ENCODE measurements at places on chromosomes 5 and 9.
A peak's percentile ranks its signal among the peaks of the same experiment; 100 is the strongest.

- DNase-seq, result no peak
These were observed 250.9 kb downstream of the ADGRV1 start for GRCh38 chr5:90809311-90810056.

DNA sequence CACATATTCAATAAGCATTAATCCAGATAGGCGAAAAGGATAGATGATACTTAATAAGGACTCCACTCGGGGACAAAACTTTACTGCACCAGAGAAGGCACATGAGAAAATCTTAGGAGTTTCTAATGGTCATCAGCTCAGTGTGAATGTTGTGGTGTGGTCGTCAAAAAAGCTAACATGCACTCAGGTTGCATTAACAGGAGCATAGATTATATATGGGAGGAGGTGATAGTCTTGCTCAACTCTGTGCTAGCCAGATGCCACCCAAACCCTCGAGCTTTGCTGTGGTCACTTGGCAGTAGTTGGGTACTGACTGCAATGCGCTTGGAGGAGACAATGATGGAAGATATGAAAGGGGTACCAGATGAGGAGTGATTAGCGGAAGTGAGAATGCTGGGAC lies 8.6 kb upstream of the COL27A1 start:
- DNase-seq, result no peak

GRCh38 chr9:81669866-81670265 lies 19.5 kb downstream of the TLE1 start:
- DNase-seq, result no peak

DNA sequence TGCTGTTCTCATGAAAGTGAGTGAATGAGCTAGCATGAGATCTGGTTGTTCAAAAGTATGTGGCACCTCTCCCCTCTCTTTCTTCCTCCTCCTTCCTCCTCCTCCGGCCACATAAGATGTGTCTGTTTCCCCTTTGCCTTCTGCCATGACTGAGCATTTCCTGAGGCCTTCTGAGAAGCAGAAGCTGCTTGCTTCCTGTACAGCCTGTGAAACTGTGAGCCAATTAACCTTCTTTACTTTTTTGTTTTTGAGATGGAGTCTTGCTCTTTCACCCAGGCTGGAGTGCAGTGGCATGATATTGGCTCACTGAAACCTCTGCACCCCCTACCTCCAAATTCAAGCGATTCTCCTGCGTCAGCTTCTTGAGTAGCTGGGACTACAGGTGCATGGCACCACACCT lies 6.1 kb downstream of the S100Z start:
- no peak for DNase-seq

GRCh38 chr9:123743737-123744136 lies 186.2 kb downstream of the DENND1A start:
- DNase-seq, result no peak

- DNase-seq, result no peak
These were observed 2.1 kb downstream of the TLN1 start for GRCh38 chr9:35729700-35730485.

GRCh38 chr5:38766151-38766550 lies 79.7 kb upstream of the OSMR start:
- no peak for DNase-seq

GRCh38 chr9:69585571-69585970 lies 86.6 kb downstream of the APBA1 start:
- no peak for DNase-seq

GRCh38 chr5:154723740-154724505 lies 31.3 kb upstream of the LARP1 start:
- no peak for DNase-seq

DNA sequence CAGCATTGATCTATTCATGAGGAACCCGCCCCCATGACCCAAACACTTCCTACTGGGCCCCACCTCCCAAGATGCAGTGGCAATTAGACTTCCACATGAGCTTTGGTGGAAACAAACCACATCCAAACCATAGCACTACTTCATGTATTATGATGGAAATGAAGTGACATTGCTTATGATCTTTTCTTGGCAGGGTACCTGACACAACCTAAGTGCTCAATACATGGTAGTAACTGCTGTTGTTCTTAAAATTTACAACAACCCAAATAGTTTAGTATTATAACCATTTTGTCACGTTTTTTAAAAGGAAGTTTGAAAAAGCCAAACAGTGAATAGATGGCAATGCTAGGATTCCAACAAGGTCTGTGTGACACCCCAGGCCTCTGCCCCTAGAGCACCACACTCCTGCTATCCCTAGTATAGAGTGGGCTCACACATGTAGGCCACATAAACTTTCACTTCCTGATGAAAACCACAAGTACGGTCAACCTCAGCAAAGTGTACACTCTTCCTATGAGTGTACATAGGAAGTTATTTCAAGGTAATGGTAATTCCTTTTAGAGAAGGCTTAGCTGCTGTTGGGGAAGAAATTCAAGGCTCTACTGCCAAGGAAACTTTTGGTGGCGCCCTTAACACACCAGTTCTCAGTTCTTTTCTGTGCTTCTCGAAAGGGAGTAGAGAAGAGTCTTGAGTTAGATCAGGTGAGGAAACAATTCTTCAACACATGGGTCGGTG lies 97.6 kb downstream of the ARSB start:
- no peak for DNase-seq

DNA sequence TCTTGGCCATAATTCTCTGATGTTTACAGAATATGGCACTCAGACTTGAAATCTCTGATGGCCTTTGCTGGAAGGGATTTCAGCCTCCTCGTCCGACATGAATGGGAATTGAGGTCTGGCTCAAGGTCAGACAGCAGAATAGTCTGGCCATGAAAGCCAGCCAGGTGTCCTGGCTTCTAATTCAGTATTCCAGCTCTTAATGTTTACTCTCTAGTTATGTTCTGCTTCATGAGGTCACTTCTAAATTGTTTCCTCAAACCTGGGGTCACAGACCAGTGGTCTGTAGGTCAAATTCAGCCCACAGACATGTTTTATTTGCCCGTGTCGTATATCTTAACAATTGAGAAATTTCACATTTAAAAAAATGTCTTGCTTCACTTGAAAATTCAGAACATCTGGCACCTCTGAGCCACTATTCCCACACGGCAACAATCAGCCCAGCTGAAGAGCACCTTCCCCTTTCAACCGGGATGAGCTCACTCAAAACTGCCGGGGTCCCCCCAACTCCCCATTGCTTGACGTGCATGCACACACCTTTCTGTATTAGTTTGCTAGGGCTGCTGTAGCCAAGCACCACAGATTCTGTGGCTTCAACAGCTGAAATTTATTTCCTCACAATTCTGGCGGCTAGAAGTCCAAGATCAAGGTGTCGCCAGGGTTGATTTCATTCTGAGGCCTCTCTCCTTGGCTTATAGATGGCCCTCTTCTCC lies 243.5 kb downstream of the ENC1 start:
- peak; percentile 23 for DNase-seq

DNA sequence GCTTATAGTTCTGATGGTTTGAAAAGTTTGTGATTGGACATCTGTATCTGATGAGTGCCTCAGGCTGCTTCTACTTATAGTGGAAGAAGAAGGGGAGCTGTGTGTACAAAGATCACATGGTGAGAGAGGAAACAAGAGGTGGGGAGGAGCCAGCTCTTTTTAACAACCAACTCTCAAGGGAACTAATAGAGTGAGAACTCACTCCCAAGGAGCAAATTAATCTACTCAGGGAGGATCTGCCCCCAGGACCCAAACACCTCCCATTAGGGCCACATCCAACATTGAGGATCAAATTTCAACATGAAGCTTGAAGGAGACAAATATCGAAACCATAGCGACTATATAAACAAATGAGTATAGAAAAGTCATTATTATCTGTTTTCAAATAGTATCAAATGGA lies 64.7 kb upstream of the PRLR start:
- DNase-seq, result no peak

GRCh38 chr5:151670953-151671636 lies 15.6 kb downstream of the SPARC start:
- DNase-seq, result no peak

- no peak for DNase-seq
These were observed 57.1 kb downstream of the SLC22A5 start for GRCh38 chr5:132426525-132427138.

GRCh38 chr5:79582186-79582585 lies 30.1 kb upstream of the TENT2 start:
- peak; percentile 37 for DNase-seq

GRCh38 chr9:121282277-121283079 lies 14.5 kb downstream of the GSN start:
- DNase-seq, result no peak

GRCh38 chr5:55771175-55771655 lies 33.4 kb downstream of the DDX4 start:
- DNase-seq, result no peak

GRCh38 chr9:93196096-93197055 lies 12.4 kb downstream of the WNK2 start:
- no peak for DNase-seq

DNA sequence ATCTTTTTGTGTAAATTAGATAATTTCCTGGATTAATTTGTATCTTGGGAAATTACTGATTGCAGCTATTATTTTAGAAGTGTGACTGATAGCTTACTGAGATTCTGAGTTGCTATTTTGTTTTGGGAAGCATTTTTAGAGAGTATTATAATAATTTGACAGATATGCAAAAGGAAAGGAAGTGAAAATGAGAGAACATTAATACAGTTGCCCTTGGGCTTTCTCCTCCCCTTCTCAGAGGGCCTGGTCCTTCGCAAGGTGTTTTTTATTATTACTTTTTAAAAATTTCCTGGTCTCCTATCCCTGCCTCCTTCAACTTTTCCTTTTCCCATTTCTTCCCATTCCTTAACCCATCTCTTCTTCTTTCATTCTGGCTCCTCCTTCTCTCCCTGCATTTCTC lies 32.6 kb downstream of the UBAP1 start:
- DNase-seq, result no peak

- no peak for DNase-seq
These were observed 5.5 kb upstream of the LYSMD3 start for GRCh38 chr5:90534922-90535321.

- no peak for DNase-seq
These were observed 4.5 kb upstream of the IL7R start for GRCh38 chr5:35852084-35852734.

- DNase-seq, result no peak
These were observed 24.5 kb downstream of the RETREG1 start for GRCh38 chr5:16592255-16592654.

GRCh38 chr9:18058564-18059442 lies 415.1 kb upstream of the ADAMTSL1 start:
- DNase-seq, result no peak

DNA sequence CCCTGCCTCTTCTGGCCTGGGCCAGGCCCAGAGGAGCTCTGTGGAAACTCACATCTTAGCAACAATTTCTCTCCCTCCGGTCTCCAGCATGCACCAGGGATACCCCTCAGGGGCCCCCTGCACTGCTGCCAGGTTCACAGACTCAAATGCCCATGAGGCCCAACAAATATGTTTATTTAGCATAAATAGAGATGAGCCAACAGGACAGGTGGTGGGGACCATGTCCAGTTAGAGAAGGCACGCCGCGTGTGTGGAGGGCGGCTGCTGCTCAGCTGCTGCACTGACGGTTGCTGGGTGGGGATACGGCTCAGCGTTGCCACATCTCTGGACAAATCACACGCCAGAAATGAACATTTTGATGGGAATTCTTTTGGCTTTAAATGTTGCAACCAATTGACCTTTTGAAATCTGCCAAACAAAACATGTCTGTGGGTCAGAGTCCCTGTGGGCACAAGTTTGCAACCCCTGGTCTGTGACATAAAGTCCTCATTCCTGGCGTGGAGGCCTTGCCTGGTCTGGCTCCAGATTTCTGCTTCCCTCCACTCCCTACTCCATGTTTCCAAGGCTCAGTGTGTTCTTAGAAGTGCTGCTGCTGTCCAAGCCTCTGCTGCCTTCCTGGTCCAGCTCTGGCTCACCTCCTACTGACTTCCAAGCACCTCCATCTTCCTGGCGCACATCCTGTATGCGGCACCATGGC lies 88.9 kb downstream of the AMBP start:
- peak; percentile 64 for DNase-seq

DNA sequence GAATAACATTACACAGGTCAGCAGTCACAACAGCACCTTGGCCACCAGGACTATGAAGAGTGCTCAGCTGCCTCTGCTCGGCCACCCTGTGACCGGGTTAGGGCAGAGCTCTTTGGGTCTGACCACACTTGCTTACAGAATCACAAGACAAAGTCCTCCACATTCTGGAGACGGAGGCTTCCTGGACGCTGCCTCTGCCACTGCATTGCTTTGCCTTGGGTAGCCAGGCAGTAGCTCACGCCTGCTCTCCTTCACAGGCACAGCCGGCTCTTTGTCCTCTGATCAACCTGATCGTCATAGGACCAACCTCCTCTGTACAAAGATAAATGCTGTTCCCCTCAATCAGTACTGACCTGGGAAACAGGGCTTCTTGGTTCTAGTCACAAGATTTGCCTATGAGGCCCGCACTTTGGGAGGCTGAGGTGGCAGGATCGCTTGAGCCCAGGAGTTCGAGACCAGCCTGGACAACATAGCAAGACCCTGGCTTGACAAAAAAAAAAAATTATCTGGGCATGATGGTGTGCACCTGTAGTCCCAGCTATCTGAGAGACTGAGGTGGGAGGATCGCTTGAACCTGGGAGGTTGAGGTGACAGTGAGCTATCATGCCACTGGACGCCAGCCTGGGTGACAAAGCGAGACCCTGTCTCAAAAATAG lies 128.4 kb upstream of the IER5L start:
- DNase-seq, result no peak

DNA sequence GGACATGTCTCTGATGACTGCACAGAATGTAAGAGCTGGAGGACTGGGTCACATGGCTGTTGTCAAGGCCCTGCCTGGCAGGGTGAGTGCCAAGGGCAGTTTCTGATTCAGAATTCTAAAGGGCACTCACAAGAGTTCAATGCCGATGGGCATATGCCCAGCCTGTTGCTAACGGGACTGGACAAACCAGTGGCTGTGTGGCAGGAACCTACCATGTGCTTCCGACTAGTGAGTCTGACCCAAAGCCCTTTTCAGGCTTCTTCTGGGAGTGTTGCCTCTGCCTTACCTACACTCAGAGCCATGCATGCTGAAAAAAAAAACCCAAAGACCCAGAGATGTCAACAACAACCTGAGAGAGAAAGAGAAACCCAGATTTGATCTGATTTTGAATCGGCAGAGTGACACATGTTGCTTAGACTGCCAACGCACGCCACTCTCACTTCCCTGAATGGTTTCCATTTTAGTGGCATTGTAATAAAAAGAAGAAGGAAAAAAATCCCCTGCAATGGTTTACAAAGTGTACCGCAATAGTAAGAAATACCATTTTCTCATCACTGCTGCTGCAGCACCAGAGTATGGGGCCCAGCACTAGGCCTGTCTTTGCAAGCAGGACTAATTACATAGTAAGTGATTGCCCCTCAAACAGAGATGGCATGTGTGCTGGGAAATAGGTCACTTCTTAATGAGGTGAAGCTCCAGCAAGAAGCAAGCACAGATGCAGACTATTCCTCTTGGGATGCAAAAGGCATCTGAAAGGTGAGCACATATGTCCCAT lies 194.3 kb downstream of the PALM2AKAP2 start:
- DNase-seq, result no peak
